ENCODE measurements at places on chromosomes 13 and 19.

DNA sequence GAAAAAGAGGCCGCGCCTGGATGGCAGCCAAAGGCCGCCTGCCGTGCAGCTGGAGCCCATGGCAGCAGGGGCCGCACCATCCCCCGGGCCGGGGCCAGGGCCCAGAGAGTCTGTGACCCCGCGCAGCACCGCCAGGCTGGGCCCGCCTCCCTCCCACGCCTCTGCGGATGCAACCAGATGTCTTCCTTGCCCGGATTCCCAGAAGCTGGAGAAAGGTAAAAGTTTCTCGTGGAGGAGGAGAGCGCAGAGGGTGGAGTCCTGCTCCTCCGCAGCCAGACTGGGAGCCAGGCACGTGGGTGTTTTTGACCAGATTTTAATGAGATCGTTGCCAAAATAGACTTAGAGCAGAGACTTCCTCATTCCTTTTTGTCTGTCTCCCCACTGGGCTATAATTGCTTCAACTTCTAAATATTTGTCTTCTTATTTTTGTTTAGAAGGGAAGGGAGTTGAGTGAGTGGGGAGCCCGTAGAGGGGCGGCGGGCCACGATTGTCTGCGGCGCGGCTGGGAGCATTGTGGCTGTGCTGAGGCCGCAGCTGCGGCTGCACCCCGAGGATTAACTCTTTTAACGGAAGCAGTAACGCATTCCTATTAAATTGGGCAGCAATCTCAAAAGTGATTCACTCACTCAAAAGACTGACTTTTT, 22.8 kb upstream of the NDUFS7 start:
- DNase-seq: no peak

GRCh38 chr19:7706188-7706954, 4.4 kb upstream of the FCER2 start:
- no peak for DNase-seq

DNA sequence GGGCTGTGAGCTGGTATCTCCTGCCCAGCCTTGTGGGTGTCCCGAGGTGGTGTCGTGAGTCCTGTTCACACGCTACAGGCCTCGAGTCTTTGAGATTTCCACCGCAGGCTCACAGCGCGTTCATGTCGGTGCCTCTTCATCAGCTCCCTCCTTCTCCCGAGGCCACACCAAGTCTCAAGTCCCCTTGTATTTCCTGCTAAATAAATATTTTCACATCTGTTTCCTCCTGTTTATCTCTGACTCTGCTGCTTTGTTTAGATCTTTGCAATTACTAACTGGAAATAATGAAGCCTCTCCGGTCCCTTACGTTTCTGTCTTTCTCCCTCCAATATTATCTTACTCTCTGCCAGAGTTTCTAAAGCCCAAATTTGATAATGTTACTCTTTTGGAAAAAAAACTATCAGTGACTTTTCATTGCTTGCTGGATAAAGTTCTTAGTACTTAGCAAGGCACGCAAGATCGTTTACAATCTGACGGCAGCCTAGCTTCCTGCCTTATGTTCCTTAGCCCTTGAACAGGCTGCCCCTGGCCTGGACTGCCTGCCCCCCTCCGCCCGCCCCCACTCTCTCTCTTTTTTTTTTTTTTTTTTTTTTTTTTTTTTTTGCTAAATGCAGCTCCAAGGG, 130.5 kb upstream of the RNF113B start:
- no peak for DNase-seq

DNA sequence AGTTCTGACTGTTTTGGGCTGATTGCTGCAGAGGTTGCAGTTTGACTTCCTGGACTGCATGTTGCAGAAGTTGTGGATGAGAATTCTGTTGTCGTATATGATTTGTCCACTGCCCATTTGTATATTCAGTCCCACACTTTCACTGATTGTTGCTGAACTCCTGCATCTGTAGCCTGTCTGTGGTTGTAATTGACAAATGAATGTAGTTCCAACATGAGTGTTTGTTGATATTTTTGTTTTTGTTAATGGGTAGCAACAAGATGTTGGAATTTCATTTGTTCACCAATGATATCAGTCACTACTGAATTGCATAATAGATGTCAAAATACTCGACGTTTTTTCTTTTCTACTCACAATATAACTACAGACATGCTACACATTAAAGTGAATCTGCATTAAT, 533.9 kb downstream of the DCT start:
- DNase-seq: no peak

DNA sequence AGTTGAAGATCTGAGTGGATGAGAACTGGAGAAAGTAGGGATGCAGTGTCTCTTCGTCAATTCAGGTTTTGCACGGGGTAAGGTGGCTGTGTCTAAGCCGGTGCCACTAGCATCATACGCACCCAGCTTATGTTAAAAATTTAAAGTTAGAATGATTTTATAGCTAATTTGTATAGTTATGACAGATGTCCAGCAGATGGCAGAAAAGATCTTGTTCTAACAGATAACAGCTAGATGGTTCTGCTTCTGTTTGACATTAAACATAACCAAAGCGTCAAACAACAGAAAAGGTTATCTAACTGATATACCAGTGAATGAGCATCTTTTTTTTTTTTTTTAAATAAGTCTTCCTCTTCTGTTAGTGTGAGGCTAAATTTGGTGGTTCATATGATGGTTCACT, 18.8 kb upstream of the EDDM13 start:
- DNase-seq: no peak

- no peak for DNase-seq
Measured at GRCh38 chr19:19202707-19203011, 555 bp downstream of the NR2C2AP start.

- DNase-seq: no peak
Measured at GRCh38 chr13:23467932-23468278, 34.4 kb upstream of the SACS start.

DNA sequence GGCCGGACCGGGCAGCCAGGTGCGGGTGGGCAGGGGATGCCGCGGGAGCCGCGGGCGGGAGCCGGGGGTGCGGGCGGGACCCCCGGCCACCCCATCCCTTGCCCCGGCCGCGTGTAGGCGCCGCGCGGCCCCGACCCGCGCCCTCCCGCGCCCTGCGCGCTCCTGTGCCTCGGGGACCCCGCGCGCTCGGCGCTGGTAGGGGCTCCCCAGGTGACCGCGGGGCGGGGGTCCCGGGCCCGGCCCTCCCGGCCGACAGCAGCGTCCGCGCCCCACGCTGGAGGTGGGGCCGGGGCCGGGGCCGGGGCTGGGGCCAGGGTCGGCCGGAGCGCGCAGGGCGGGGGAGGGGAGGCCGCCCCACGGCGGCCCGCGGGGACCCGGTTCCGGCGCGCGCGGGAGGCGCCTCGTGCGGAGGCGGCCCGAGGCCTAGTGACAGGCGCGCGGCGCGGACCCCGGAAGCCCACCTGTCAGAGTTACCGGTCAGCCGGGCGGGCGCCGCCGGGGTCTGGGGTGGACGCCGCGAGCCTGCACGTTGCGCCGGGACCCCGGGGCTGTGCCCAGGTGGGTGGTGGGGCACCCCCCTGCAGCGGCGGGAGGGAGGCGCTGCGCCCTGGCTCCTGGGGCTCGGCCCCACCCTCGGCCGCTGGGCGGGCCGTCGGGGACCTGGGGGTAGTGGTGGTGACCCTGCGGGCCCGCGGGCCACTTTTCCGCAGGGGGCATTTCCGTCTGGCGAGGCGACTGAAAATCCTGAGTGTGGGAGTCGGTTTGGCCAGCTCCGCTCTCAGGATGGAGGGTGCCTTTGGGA, 518 bp downstream of the TFDP1 start:
- DNase-seq: no peak

DNA sequence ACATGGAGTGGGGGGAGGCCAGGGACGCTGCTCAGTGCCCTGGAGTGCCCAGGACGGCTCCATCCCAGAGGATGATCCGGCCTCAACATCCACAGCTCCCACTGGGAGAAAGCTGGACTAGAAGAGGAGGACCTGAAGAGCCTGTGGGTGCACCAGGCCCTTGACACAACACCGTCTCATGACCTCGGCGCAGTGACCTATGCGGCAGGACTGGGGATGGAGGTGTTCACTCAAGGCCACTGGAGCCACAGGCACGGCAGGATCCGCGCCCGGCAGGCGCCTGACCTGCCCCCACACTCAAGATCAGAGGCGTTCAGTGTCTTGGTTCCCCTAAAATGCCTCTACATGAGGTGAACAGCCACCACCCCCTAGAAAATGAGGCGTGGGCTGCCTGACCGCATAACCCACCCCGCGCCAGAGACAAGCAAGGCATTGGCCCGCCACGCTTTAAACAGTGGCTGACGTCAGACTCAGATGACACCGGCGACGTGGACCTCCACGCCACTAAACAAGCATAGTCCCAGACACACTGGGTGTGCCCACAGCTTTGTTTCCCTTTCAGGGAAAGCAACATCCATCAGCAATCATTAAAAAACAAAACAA, 8.0 kb downstream of the SGTA start:
- no peak for DNase-seq

All from activated T-helper 1 cell treated with Interleukin-2 at 50 U/mL for 16 hours (primary cell).